ENCODE measurements at places on chromosomes 1 and 21.

- no peak for DNase-seq
These were observed 26.5 kb downstream of the CYYR1 start for GRCh38 chr21:26546446-26547097.

GRCh38 chr21:14591377-14591776 is 45.3 kb upstream of the SAMSN1 start:
- DNase-seq = no peak

- DNase-seq = no peak
These were observed 5.9 kb downstream of the TNR start for GRCh38 chr1:175737451-175737850.

DNA sequence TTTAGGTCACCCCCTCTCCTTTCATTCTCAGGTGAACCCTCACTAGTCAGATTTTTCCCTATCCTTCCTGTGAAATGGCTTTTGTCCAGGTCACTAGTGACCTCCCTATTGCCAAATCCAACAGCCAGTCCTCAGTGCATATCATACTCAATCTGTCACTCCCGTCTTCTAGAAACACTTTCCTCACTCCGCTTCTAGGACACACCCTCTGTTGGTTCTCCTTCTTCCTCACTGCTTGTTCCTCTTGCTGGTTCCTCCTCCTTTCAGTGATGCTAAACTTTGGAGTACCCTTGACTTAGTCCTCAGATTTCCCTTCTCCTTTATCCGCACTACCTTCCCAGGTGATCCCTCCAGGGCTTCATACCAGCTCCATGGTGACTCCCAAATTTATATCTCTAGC is 94.3 kb downstream of the RNF220 start:
- no peak for DNase-seq

- DNase-seq = no peak
These were observed 57.9 kb upstream of the S1PR1 start for GRCh38 chr1:101178688-101179491.

DNA sequence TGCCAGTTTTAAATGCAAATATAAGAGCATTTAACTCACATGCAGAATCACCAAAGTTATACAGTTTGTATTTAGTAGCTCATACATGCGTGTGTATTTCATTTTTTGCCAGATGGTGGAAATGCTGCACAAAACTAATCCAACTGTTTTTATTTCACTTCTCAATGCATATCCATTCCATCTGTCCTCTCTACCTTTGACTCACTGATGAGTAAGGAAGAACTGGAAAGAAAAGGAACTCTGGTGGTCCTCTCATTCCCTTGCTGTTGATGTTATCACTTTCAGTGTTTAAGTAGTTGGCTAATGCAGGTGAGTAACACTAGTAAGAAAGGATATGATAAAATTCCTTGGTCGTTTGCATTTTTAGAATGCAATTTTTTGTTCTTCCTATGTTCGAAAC is 5.7 kb upstream of the SLC1A7 start:
- no peak for DNase-seq

DNA sequence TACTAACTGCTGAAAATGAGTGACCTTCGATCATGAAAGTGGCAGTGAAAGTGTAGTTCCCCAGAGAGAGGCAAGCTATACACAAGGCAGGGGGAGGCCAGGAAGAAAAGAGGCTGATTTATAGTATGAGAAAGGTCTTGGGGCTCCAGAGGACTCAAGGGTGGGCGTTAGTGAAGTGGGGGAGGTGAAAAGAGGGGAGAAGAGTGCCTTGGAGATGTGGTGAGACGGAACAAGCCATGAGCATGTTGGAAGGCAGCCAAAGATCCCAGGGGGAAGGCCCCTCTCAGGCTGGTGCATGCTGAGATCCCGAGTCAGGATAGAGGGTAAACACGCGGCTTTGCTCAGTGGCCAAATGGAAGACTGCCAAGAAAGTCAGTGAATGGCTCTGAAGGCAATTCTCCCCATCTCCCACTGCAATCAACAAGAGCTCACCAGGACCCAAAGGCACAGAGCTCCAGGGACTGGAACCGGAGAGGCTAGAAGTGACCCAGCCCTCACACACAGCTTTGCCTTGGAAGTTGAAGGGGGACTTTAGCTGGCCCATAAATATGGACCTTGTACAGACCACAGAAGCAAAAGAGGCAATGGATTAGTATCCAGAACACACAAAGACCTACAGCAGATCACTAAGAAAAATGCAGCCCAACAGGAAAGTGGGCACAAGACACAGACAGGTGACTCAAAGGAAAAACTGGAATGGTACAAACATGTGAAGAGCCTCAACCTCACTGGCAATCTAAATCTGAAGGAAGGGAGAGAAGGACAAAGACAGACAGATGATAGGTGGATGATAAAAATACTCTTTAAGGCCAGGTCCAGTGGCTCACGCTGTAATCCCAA is 49.6 kb downstream of the HSF2BP start:
- peak; percentile 53 for DNase-seq

- DNase-seq = no peak
These were observed 451.0 kb downstream of the TTLL7 start for GRCh38 chr1:83547901-83548300.

GRCh38 chr1:180231506-180231921 is 1.4 kb downstream of the LHX4 start:
- peak; percentile 9 for DNase-seq

GRCh38 chr1:71089536-71090270 is 8.9 kb upstream of the ZRANB2 start:
- no peak for DNase-seq

GRCh38 chr1:56417646-56418045 is 161.7 kb downstream of the PLPP3 start:
- DNase-seq = no peak

- peak; percentile 35 for DNase-seq
These were observed 7.0 kb upstream of the GBP6 start for GRCh38 chr1:89356658-89357400.

DNA sequence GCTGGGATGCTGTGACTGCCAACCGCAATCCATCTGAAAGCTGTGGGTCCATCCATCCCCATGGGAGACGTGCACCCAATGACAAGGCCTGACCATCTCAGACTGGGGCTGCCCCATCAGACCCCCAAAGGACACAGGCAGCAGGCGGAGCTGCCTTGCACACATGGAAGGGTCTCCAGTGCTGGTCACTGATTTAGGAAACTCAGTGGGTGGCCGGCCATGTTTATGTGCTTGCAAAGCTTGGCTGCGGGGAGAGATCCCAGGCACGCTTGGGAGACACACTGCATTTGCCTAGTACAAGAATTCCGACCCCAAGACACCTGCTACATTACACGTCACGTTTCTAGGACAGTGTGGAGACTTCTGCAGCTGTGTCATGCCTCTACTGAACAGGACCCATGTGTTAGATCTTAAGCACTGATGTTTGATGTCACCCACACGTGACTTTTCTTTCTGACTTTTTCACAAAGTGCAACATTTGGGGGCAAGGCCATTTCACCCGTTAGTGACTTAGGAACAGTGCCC is 181.4 kb downstream of the CLIC6 start:
- no peak for DNase-seq

Measured in NCI-H774 (cell line).